Left lung (tissue), 14 donors: ENCODE measurements at places on chromosomes 1 and 21.

- DNase-seq: no peak
Observed at GRCh38 chr1:52603630-52604029, 1.5 kb downstream of the GPX7 start.

DNA sequence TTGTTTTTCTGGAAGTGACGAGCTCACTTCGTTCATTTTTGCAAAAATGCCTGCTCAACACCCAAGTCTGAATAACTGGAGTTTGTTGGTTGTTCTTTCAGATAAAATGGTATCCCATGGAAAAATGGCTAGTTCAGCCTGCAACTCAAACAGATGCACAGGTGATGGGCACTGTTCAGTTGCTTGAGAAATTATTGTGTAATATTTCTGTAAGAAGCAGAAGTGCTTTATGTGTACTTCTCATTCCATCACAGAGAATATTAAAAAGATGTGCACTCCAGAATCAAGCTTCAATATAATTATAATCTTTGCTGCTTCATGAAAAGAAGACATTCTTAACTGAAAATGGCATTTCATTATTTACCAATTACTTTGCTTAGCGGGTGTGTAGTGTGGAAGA lies 9.1 kb downstream of the SYT2 start:
- DNase-seq: no peak

GRCh38 chr21:36551321-36551720 lies 71.4 kb upstream of the CLDN14 start:
- DNase-seq: no peak

GRCh38 chr1:22670352-22670975 lies 17.4 kb downstream of the C1QB start:
- DNase-seq: no peak

GRCh38 chr1:157135646-157136045 lies 2.5 kb downstream of the ETV3 start:
- no peak for DNase-seq

DNA sequence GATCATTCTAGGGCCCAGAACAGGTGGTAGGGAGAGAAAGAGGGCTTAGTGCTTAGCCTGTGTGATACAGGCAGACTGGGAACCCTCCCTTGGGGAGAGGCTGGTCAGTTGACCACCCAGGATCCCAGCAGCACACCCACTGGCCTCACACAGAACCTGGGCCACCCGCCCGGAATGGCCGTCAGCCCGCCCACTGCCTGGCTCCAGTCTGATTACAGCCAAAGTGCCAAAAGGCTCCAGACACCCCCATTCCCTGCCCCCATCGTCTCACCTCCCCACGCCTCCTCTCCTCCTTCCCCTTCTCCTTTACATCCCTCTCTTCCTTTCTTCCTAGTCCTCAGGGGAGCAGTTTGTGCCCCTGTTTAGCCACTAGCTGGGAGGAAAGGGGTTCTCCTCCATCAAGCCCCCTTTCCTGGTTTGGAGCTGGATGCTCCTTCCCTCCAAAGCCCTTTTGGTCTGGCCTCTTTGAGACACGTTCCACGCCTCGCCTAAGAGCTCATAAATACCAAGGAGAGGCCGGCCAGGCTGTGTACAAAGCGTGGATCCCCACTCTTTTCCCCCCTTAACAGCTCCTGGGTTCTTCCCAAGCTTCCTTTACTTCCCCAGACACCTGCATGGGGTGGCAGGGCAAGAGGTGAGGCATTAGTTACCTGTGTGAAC lies 4.6 kb upstream of the WNT2B start:
- no peak for DNase-seq

DNA sequence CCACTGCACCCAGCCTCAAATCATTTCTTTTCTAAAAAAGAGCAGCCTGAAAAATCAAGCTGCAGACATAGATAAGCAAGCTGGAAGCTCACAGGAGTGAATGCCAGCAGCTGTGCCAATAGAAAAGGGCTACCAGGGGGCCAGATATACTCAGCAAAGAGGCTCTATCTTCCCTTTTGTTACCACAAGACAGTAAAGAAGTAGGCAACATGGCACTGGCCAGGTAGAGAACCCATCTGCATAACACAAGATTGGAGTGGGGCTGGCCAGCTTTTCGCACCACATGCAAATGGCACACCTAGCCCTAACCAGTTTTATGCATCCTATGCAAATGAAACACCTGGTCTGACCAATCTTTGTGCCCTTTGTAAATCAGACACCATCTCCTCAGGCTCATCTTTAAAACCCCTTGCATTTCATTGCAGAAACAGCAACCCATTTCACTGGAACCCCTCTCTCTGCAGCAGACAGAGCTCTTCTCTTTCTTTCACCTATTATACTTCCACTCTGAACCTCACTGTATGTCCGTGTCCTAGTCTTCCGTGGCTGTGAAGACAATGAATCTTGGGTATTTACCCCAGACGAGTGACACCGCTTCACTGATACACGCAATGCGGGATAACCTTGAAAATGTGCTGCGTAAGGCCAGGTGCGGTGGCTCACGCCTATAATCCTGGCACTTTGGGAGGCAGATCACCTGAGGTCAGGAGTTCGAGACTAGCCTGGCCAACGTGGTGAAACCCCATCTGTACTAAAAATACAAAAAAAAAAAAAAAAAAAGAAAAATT lies 15.1 kb downstream of the CASP9 start:
- DNase-seq: no peak

DNA sequence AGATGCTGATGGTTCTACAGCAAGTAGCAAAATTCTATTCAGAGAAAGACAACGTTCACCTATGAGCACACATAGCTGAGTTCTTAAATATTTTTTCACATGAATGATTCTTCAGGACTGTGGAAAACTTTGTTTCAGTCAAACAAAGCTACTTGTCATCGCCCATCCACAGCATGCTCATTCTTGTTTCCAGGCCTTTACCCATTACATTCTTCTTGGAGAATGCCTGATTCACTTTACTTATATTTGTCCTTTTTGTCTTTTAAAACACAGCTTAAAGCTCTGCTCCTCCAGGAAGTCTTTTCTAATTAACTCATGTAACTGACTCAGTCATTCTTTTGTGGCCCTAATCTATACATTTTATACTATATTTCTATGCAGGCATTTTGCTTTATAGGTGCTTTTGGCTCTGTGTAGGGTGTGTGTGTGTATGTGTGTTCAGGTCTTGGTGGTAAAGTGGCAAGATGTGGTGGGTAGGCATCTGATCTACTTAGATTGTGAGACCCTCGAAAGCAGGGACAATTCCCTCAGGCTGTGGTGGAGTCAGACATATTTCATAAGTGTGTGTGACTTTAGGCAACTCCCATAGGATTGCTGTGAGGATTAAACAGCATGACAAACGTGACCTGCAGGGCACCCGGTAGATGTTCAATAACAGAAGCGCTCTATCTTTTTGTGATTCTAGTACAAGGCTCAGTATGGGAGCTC lies 11.8 kb upstream of the MARK1 start:
- no peak for DNase-seq

DNA sequence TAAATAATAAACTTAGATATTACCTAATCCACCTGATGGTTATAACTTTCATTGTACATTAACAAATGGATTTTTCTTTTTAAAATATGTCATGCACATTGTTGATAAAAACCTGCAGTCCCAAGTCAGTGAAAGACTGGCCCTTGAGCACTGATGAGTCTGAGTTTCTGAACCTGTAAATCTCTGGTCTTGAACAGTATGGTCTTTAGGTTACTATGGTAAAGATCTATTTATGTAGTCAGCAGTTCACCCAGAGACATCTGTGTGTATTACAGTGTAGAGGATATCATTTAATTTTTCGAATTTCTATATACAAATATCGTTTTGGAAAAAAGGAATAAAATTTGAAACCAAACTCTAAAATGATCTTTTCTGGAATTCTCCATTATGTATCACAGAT lies 30.4 kb upstream of the SCYL3 start:
- DNase-seq: no peak

DNA sequence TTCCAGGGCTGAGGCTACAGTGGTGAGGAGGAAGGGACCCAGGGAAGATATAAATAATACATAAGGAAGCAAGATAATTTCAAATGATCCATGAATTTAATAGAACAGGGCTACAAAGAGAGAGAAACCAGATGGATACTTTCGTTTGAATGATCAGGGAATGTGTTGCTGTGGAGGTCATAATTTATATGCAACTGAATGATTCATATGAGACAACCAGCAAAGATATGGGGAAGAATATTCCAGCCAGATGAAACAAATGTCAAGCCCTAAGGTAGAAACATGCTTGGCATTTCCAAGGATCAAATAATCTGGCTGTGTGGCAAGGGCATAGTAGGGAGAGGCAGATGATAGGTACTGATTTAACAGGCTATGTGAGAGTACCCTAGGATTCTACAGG lies 84.8 kb upstream of the ZC3H11B start:
- no peak for DNase-seq

DNA sequence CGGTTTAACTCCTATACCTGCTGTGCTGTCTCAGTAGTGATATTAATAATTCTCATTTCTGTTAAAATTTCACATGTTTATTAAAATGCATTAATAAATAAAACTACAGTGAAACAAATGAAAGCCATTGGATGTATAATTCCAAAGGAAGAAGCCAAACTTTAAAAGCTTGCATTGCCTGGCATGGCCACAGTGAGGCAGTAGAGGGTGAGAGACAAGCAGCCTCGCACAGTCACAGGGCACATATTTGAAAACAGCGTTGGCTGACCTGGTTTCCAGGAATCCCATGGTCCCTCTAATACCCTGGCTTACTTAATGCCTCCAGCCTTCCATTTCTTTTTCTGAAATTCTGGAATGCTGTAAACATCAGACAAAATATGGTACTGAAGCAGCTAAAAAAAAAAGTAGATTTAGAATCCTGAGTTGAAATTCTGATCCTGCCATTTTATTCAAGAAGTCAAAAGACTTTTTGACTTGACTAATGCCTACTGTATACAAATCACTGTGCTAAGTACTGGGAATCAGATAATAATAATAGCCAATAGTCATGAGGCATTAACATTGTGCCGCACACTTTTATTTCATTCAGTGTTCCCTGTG lies 6.7 kb upstream of the RNASEL start:
- peak; percentile 53 for DNase-seq

GRCh38 chr1:96508233-96508632 lies 213.4 kb upstream of the PTBP2 start:
- no peak for DNase-seq

DNA sequence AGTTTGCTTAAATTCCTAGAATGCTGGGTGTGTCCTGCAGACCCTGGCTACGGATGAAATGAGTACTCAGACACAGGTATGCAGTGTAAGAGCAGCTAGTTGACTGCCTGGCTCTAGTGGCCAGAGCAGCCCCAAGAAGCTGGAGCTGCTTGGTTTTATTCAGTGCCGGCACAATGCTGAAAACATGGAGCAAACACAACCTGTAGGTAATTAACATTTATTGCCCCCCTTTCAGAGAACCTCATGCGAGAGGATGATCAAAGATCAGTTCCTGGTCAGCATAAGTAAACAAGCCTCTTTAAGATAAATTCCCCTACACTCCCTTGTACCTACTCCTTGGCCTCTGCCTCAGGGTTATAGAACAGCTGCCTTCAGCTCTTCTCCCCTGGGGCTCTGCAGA lies 43.2 kb downstream of the MRPS6 start:
- no peak for DNase-seq

DNA sequence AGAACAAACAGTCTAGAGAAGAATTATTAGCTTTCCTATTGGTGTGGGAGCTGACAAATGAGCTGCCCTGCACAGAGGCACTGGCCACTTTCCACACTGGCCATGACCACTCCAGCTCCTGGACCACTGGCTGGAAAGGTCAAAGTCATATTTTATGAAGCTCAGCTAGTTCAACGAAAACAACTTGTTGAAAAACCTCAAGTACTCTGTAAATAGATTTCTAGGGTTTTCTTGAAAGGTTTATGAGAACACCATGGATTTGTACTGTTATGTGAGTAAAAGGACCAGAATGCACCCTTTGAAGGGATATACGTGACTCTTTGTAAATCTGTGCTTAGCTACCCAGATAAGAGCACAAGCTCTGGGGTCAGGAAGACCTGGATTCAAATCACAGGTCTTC lies 54.5 kb upstream of the FGGY start:
- DNase-seq: no peak

GRCh38 chr1:42037161-42037560 lies 116.0 kb upstream of the GUCA2B start:
- DNase-seq: no peak

GRCh38 chr1:19179597-19180264 lies 30.3 kb downstream of the UBR4 start:
- no peak for DNase-seq

GRCh38 chr1:172775606-172776005 lies 116.7 kb downstream of the FASLG start:
- DNase-seq: peak; percentile 66

- no peak for DNase-seq
Observed at GRCh38 chr1:2602311-2602835, 15.8 kb downstream of the PRXL2B start.
